NCI-H1417 (cell line): ENCODE measurements at places on chromosomes 11 and 22.
A peak's percentile ranks its signal among the peaks of the same experiment; 100 is the strongest.

- no peak for DNase-seq
Observed at GRCh38 chr11:69049490-69049867, 747 bp downstream of the TPCN2 start.

GRCh38 chr22:20998411-20999336, 3.2 kb downstream of the THAP7 start:
- peak; percentile 6 for DNase-seq

- no peak for DNase-seq
Observed at GRCh38 chr11:371051-371450, 1.8 kb downstream of the B4GALNT4 start.

DNA sequence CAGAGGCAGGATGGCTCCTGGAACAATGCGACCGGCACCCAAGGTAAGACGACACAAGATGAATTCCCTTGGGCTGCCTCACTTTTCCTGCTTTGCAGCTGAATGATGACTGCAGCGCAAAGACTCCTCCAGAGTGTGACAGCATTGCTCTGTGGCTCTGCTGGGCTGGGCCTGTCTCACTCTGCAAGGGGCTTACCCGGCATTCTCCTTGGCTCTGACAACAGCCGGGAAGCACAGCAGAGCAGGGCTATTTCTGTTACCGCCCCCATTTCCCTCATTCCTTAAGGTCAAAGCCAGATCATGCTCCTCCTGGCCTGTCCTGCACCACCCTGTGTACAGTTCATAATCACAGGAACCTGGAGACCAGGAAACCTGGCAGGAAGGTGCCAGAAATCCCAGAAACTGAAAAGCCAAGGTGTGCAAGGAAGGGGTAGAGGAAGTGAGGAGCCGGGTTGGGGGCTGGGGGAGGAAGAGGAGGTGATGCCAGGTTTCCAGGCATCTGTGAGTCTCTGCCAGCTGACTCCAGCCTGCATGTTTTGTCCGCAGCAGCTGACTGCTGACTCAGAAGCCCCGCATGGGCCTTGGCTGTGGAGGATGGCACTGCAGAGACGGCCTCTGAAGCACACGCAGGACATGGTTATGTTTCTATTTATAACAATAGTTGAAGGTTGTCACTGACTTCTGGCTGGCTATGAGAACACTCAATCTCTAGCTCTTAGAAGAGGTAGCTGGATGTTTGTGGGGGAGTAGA, 113.6 kb downstream of the MICAL3 start:
- DNase-seq: no peak

- DNase-seq: peak; percentile 32
Observed at GRCh38 chr11:121563900-121564822, 111.4 kb upstream of the SORL1-AS1 start.

GRCh38 chr22:22787786-22788459, 99.7 kb upstream of the IGLL5 start:
- peak; percentile 28 for DNase-seq

DNA sequence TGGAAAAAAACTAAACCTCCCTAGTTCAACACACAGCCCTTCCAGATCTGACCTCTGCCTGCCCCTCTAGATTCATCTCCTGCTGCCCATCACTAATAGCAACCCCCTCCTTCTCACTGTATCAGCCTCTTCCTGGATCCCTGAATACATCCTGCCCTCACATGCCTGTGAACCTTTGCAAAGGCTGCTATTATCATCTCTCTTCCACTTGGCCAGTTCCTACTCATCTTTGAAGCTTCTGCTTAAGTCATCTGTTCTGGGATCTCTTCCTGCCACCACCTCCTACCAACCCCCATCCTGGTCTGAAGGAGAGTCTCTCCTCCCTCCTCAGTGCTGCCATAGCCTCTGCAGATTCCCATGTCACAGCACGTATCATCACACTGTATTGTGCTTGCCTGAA, 38.0 kb upstream of the AMOTL1 start:
- DNase-seq: no peak

GRCh38 chr11:15471048-15471894, 356.5 kb downstream of the INSC start:
- peak; percentile 69 for DNase-seq

DNA sequence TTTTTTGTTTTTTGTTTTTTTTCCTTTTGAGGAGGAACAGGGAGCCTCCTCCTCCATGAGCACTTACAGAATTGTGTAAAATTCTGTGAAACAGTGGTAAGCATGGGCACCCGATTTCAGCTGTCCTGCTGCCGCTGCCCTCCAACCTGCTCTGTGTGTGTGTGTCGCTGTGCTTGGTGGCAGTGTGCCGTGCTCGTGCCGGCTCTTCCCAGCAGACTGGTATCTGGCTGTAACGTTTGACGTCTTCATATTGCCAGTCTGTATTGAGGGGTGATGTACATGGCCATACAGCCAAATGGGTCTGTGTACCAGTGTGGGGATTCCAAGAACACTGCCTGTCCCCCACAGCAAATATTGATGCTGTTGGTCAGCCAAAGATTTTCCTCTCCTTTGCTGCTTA, 97.1 kb downstream of the CWC15 start:
- no peak for DNase-seq

DNA sequence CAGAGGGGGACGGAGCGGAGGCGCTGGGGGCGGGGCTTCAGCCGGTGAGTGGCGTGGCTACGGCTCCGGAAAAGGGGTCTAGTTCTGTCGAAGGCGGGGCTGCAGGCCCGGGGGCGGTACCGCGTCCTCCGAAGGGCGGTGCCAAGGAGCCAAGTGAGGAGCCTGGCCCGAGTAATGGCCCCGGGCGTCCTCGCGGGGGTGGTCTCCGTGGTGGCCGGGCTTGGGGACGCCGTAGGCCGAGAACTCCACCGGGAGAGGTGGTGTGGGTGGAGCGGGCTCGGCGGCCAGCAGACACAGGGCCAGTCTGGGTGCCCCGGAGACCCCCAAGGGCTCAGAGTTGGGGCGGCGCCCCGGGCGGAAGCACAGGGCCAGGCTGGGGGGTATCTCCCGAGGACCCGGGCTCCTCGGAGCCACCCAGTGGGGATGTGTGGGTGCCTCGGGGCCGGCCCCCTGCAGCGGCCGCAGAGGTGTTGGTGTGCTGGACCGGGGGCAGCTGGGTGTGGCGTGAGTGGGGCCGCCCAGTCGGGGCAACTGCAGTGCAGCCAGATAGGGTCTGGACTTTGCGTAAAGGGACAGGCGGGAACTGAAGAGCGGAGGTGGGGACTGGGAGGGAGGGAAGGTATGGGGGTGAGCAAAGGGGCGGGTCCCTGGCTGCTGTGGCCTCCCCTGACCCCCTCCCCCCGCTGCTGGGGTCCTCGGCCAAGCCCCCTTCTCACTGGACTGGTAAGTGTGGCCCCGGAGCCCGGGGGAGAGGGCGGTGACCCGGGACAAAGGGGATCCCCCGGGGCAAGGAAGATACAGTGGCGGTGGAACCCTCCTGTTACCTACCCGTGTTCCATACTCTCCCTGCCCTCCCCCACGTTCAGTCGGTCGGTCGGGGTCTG, 838 bp downstream of the FKBP2 start:
- peak; percentile 55 for DNase-seq

GRCh38 chr11:91871791-91872190, 352.8 kb upstream of the FAT3 start:
- no peak for DNase-seq

DNA sequence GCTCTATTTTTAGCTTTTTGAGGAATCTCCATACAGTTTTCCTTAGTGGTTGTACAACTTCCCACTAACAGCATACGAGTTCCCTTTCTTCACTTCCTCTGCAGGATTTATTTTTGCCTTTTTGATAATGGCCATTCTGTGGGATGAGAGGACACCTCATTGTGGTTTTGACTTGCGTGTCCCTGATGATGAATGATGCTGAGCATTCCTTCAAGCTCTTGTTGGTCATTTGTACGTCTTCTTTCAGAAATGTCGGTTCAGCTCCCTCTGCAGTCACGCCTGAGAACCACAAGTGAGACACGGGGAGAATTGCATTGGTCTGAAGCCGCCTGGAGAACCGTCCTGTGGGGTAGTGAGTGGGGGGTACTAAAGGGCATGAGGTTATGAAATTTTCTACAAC, 2.0 kb upstream of the KRTAP5-10 start:
- DNase-seq: no peak

- no peak for DNase-seq
Observed at GRCh38 chr11:13091373-13091772, 82.3 kb downstream of the RASSF10 start.

DNA sequence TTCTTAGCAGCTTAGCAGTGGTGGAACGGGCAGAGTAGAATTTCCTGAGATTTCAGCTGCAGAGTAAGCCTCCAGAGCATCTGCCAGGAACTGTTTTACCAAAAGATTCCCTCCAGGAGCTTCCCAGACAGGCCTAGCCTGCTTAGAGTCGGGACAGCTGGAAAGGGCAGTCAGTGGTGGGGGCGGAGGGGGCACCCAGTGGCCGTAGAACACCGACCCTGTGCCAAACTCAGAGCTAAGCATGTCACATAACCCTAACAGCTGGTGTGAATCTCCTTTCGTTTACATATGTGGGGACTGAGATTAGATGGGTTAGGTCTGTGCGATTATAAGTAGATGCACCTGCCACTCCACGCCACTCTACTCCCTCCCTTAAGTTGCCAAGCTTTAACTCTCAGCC, 80.0 kb upstream of the CRTAM start:
- no peak for DNase-seq

- DNase-seq: peak; percentile 71
Observed at GRCh38 chr11:43546561-43547429, 133.7 kb upstream of the HSD17B12 start.

DNA sequence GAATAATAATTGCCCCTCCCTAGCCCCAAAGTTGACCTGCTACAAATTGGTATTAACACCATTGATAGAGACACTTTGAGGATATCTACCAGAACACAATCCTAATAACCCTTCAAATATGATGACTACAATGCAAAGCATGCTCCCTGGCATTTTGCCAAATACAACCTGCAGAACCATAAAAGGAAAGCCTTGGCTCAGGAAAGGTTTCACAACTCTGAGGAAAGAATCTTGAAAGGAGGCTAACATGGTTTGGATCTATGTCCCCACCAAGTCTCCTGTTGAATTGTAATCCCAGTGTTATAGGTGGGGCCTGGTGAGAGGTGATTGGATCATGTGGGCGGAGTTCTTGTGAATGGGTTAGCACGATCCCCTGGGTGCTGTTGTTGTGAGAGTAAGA, 140.4 kb upstream of the ARHGAP42 start:
- peak; percentile 30 for DNase-seq

- no peak for DNase-seq
Observed at GRCh38 chr11:61333550-61334433, 764 bp downstream of the TKFC start.

- DNase-seq: no peak
Observed at GRCh38 chr11:14764579-14765527, 121.2 kb downstream of the PDE3B start.

- no peak for DNase-seq
Observed at GRCh38 chr11:60143768-60144167, 39.1 kb downstream of the MS4A6A start.

- no peak for DNase-seq
Observed at GRCh38 chr11:95794086-95794485, 3.8 kb downstream of the CEP57 start.

DNA sequence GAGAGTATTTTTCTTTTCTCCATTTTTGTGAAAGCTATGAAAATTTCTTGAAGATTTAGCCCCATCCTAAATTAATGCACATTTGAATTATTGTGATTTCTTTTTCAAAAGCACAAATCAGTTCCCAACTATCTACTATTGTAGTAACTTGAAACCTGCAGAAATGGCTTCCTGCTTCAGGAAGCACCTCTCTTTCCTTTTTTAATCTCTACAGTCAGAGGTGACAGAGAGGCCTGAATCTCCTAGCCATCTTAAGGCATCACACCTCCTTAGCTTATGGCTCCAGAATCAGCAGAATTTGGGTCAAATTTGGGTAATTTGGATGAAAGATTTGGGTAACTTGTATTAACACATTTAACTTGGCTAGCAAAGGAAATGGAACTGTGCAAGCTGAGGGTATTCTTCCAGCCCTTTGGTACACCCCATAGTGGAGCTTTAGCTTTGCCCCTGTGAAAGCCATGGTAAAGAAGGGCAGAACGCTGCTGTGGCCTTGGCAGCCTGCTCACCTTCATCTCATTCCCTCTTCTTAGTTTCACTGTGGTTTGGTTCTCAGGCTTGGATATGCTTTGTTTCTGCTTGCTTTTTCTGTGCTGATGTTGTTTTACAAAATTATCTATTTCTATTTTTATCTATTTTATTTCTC, 16.2 kb downstream of the TBCEL start:
- DNase-seq: no peak

GRCh38 chr11:62012451-62012831, 45.0 kb upstream of the FTH1 start:
- no peak for DNase-seq

DNA sequence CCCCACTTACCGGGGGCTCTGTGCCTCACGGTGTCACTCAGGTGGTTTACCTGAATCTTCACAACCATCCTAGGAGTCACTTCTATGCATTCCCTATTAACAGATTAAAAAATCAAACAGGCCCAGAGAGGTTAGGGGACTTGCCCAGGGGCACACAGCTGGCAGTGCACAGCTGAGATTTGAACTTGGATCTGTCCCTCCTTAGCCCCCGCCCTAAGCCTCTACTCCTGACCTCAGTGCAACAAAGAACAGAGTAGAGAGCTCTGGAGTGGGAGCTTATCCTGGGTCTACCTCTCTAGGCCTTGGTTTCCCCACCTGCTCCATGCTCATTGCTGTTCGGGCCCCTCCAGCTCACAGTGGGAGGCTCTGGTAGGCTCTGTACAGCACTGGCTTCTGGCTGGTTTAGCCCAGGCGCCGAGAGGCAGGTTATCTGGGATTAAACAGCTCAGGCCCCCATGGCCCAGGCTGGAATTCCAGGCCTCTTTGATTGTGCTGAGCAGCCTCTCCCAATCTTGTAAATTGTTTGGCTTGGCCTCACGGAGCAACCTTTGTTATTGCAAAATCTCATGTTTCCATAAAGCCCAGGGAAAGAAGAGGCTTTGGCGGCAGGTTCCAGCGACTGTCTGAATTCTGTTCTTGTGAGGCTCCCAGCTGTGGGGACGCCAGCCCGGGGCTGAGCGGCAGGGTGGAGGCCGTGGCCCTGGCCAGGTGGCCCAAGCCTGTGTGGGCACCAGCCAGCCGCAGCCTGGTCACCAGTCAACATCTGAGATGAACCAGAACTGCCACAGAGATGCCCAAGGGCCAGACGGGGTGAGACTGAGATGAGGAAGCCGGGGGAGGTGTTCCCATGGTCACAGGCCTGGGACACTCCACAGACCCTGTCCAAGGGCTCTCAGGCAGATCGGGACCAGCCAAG, 28.9 kb upstream of the SHISAL1 start:
- no peak for DNase-seq

DNA sequence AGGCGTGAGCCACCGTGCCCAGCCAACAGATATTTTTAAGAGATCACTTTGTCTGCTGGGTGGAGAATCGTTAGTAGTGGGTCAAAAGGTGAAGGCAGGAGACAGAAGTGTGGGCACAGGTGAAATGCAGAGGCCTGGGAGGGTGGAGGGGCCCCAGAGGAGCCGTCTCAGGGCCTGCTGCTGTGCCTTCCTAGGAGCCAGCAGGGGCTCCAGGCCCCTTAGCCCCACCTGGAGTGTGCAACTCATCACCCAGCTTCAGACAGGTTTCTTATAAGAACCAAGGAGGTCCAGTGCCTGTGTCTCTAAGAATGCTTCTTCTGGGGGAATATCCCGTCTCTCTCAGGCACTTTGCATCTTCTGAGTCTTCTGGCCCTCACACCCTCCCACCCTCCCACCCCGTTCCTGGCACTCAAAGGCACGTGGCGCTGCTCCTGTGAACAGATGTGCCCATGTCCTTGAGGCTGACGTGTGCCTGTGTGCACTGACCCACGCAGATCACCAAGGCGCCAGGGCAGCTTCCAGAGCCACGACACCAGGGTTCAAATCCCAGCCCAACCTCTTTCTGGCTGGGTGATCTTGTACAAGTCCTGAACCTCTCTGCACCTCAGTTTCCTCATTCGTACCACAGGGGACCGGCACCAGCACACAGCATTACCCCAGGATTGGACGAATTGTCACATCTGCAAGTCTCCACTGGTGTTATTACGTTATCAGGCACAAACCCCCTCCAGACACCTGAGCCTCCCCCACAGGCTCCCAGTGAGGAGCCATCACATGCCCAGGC, 3.4 kb downstream of the ARSA start:
- DNase-seq: no peak
